Activated naive CD8-positive, alpha-beta T cell treated with anti-CD3 and anti-CD28 coated beads for 36 hours (primary cell): ENCODE measurements at places on chromosomes 16 and 17.

- DNase-seq: no peak
Observed at GRCh38 chr16:86306811-86307513, 203.4 kb upstream of the FOXF1 start.

DNA sequence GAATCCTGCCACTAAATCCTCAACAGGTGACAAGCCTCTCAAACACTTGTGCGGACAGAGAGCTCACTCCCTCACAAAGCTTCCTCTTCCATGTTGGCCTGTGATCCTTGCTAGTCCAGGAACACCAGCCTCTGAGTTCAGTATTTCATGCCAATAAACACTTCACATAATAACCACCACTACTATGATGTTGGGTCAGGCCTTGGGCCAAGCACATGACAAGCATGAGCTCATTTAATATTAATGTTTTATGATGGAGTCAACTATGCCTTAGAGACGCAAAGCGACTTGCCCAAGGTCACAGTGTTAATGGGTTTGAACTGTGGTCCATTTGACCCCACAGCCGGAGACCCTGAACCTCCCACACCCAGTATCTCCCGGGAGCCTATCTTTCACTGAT, 129.1 kb downstream of the GAS7 start:
- no peak for DNase-seq

- no peak for DNase-seq
Observed at GRCh38 chr17:80815151-80815681, 176.4 kb upstream of the CHMP6 start.

DNA sequence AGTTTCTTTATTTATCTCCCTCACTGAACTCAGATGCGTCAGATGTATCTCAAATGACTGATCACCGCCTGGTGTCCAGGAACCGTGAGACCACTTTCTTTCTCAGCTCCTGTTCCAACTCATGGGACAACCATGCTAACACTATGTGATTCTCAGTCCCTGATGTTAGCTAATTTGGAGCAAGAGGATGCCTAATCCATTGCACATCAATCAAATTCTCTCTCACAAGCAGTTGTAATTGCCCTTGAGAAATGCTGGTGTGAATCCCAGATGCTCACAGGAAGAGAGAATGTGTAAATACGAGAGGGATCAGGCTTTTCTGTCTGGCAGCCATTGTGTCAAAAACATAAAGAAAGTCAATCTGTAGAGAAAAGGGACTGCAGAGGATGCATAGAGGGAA, 134.9 kb downstream of the WSCD1 start:
- no peak for DNase-seq

GRCh38 chr16:56212144-56212543, 20.9 kb downstream of the GNAO1 start:
- no peak for DNase-seq

- DNase-seq: no peak
Observed at GRCh38 chr17:6786618-6787017, 10.6 kb downstream of the FBXO39 start.

DNA sequence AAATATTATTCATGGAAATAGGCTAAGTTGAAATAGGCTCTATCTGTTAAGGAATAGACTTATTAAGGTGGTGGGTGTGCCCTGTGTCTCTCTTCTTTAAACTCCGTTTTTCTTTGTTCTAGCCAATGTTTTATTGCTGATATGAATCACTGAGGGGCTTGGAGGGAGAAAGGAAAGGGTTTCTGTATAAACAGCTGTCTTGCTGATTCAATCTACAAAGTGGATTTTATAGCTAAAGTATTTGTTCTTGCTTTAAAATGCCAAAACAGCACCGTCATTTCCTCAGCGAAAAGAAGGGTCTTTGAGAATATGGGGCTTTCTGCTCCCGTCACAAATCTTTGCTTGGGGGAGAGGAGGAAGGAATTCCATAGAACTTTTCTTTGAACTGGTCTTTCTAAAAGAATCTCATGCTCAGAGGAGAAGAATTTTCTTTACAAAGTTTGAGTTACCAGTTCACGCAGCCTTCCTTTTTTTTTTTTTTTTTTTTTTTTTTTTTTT, 39.3 kb downstream of the MSI2 start:
- DNase-seq: no peak
